Uterus (tissue), 4 donors: ENCODE measurements at places on chromosomes 13 and 19. TPM values are rescaled to one million over a fixed set of nuclear protein-coding genes. Genes with fewer than 3 reads are reported as not detected.

Gene CELF5
- total RNA-seq: 0.73 TPM

DNA sequence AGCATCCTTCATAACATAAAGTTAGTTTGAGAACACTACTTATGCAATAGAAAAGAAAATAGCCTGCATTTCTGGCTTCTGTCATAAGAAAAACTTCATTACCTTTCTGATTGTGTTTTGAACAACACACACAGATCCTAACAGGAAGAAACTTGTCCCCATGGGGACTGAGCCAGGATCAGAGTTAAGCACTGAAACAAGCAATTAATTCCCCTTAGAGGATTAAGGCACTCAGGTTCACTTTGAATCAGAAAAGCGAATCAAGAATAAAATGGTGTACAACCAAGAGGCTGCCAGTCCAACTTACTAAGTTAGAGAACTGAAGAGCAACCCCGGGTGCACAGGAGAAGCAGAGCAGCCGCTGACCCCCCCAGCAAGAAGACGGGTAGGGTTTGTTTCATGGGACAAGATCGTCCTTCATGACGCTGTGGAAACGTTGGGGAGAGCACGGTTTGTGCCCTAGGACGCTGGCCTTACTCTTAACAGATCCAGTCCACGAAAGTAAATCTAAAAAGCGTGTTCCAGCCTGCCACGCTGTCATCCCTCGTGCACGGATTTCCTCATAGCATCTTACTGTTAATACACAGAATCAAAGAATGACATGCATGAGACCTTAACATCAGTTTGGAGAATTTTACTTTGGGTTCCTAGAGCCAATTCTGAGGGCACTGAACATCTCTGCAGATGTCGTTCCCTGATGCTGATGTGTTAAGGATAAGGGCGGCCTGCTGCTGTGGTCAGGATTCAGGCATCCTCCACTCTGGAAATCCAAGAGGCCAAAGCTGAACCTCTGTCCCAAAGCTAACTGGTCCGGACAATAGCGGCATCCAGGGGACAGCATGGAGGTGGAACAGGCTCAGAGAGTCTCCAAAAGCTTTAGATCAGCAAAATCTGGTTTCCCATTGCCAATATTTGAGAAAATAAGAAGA lies 46.4 kb downstream of the GGACT start:
- no peak for DNase-seq

Gene ATXN8OS
- total RNA-seq: not detected

GRCh38 chr19:40458597-40458974 lies 7.0 kb downstream of the BLVRB start:
- DNase-seq: no peak

DNA sequence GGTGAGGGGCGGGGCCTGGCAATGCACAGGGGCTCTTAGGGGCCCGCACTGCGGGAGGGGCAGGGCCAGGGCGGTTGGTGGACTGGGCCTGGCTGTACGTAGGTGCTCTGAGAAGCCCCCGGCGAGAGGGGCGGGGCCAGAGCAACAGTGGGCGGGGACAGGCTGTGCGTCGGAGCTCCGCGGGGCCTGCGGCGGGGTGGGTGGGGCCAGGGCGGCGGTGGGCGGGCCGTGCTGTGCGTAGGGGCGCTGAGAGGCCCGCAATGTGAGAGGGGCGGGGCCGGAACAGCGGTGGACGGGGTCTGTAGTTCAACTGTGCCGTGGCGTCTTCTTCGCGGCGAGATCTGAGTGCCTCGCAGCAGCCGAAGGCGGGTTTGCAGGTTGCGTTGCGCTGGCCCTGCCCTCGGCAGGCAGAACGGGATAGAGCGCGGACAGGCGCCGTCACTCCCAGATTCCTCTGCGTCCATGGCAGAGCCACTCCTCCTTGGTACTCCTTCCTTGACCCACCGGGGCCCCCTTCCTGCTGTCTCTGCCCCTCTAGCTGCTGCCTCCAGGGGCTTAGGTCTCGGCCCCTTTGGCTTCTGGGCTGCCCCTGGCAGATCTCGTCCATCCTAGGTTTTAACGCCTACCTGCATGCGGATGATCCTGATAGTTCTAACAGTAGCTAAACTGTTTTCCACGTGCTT lies 33.2 kb downstream of the CCNE1 start:
- DNase-seq: peak; percentile 92

- DNase-seq: no peak
These were observed 370.3 kb downstream of the GPC5 start for GRCh38 chr13:91768746-91769145.

- DNase-seq: peak; percentile 94
These were observed 1.9 kb upstream of the HNRNPL start for GRCh38 chr19:38851622-38852230.

- no peak for DNase-seq
These were observed 518.2 kb upstream of the HTR2A start for GRCh38 chr13:47415048-47415447.

DNA sequence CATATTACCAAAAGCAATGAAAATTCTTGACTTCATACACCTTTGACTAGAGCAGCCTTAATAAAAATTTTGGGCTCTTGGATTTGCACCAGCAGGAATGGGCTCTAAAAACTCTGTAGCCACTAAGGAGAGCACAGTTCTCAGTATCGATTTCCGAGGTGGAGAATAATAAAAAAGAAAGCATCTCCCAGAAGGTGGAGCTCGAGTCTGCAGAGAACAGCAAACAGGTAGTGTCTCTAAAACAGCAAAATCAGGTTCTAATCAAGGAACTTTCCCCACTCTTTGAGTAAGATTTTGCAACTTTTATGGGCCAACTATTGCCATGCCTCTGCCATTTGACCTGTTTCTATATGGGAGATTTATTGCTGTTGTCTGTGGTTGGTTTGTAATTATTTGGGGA lies 258.7 kb upstream of the GPC6 start:
- DNase-seq: no peak

Gene SWSAP1
- 0.77 TPM for total RNA-seq

Gene SIGLEC14
- not detected for total RNA-seq

DNA sequence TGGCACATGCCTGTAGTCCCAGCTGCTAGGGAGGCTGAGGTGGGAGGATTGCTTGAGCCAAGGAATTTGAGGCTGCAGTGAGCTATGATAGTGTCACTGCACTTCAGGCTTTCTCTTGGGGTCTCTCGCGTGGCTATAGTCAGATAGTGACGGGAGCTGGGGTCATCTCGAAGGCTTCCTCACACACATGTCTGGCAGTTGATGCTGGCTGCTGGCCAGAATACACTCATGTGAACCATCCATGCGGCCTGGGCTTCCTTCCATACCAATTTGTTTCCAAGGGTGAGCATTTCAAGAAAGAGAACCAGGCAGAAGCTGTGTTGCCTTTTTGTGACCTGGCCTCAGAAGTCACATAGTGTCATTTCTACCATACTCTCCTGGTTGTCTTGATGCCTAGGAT lies 26.4 kb downstream of the LEUTX start:
- no peak for DNase-seq

- DNase-seq: no peak
These were observed 817.2 kb downstream of the SLITRK1 start for GRCh38 chr13:83065108-83065507.

- DNase-seq: no peak
These were observed 342 bp upstream of the SIGLEC10 start for GRCh38 chr19:51417810-51418157.

Gene LILRB2
- total RNA-seq: 1.2 TPM

Gene GNG7
- 11.1 TPM for total RNA-seq

DNA sequence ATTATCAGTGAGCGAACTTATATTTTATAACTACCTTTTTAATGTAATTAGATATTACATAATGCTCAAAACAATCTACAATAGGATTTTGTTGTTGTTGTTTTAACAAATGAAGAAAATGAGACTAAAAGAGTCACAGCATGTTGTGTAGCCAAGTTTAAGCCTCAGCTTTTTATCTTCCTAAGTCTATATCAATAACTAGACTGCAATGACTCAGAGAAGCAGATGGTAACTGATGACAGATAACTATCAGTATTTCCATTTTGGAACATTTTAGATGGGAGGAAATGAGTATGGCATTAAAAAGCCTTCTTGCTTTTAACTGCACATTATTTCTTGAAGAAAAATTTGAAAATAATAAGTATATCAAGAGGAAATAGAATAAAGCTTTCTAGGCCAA lies 825.2 kb downstream of the SLITRK1 start:
- DNase-seq: no peak

DNA sequence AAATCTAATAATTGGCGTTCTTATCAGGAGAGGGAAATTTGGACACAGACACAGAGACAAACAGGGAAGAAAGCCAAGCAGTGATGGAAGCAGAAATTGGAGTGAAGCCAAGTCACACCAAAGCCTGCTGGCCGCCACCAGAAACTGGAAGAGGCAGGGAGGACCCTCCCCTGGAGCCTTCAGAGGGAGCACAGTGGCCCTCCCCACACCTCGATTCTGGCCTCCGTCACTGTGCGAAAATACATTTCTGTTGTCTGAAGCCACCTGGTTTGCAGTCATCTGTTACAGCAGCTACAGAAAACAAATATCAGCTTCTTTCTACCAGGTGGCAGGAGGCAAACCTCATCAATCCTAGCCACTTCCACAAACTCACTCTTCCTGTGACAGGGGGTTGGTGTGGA lies 8.3 kb upstream of the TLE6 start:
- peak; percentile 79 for DNase-seq

- no peak for DNase-seq
These were observed 30.5 kb upstream of the COX7A1 start for GRCh38 chr19:36182612-36183244.

Gene ETV2
- total RNA-seq: not detected

DNA sequence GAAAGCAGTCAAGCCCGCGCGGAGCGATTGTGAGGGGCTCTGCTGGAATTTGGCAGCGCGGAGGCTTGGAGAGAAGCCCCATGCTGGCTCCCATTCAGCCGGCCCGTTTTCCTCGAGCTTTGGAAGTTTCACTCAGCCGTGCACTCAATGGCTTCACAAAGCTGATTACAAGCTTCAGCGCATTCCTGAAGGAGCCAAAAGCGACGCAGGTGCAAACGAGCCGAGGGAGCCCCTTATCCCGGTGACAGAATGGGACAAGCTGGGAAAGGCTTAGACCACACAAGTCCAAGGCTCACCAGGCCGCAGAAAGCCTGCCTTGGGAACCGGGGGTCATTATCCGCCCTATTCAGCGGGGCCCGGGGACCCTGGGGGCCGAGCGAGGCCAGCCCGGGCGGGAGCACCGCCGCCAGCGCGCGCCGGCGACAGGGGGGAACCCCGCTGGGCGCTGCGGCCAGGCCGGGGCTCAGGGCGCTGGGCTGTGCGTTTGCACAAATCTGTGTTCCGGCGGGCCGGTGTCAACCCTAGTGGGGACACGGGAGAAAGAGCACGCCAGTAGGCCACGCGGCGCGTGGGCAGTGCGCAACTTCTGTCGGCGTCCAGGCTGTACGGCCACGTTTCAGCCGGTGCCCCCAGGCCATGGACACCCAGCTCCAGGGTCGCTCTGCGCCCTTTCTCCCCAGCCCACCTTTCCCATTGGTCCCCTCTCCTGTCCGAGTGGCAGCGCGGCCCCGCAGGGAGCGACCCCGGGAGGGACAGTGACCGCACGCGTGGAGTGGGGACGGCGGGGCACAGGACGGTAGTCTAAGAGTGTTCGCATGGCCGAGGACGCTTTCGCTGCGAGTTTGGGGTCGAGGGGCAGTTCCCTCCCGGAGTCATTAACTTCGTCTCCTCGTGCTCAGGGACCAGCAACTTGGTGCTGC lies 37.3 kb downstream of the SOX1 start:
- DNase-seq: no peak

DNA sequence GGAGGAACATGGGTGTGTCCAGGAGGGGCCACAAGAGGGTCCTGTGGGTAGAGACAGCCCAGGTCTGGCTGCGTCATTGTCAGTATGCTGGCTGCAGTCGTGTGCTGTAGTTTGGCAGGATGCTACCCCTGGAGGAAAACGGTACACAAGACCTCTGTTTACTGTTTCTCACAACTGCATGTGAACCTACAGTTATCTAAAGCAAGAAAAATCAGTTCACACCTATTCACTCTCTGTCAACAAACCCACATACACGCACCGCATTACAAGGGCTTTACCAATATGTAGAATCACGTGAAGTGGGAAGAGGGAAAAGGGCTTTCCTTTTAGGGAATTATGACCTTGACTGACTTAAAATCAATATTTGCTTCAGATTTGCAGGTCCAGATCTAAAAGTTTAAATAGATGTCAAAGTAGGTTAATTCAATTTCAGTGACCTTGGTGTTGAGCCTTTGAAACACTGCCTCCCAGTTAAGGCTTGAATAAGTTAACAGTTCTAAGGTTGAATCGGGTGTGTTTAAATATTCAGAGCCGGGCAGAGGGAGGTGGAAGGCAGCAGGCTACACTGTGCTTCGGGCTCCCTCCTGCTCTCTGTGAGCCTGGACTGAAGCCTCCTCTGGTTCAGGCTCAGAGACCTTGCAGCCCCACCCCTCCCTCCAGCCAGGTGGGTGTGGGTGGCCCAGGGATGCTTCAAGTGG lies 17.2 kb upstream of the MCF2L start:
- DNase-seq: no peak

Gene KISS1R
- not detected for total RNA-seq

- no peak for DNase-seq
These were observed 43.6 kb downstream of the GADD45B start for GRCh38 chr19:2519482-2519881.

Gene PPP1R12C
- total RNA-seq: 43.5 TPM

DNA sequence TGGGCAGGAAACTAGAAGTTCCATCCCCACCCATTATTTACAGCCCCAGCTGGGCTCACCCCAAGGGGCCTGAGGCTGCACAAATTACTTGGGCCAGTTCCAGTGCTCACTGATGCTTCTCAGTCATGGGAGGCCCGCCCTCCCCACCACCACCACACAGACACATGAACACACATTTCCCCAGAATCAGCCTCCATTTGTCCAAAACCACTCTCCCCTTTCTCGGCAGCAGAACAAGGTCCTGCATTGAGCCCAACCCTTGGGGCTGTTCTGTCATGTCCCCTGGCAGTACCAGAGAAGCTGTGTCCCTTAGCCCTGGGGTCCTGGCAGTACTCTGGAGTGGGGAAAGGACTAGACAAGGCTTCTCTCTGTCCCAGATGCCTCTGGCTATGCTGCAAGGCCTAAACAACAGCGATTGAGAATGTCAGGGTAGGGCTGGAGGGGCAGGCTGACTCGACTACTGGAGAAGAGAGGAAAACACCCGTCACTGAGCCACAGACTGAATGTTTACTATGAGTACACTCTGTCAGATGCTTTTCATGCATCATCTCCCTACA lies 21.8 kb downstream of the SAMD4B start:
- peak; percentile 50 for DNase-seq

Gene LRFN3
- 15.6 TPM for total RNA-seq

Gene PLIN5
- total RNA-seq: 11.1 TPM

- no peak for DNase-seq
These were observed 22.2 kb downstream of the ZNF701 start for GRCh38 chr19:52592301-52592700.

Gene THAP8
- total RNA-seq: not detected

DNA sequence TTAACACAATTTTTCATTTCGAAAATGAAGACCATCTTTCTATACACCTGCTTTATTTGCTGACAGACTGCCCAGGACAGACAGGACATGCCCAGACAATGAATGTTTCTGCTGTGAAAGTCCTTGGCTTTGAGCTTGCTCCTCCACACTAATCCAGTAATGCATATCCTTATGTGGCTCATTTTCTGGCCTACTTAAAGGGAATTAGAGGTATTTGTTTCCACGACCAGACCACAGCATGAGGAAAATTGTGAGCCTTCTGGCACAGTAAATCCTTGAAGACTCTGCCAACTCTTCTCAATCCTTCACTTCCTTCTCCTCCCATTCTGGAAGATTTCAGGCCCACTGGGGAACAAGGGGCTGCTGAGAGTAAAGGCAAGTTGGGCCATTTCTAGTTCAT lies 25.7 kb downstream of the CCDC70 start:
- no peak for DNase-seq
